SK-MEL-5 (cell line): ENCODE measurements at places on chromosomes 3 and 15. TPM values are rescaled to one million over a fixed set of nuclear protein-coding genes. Genes with fewer than 3 reads are reported as not detected.

Gene CAMP
- total RNA-seq = 1.1 TPM in 1 of 2 replicates, not detected in the other

Gene RTP4
- total RNA-seq = 8.2 and 10.8 TPM in 2 replicates

Gene FRMD5
- 14.3 and 16.3 TPM in 2 replicates for total RNA-seq

Gene COL6A5
- not detected in 2 replicates for total RNA-seq

Gene SH2D7
- not detected in 2 replicates for total RNA-seq

Gene DUOX1
- total RNA-seq = not detected in 2 replicates
